ENCODE measurements at places on chromosomes 7 and 10.

DNA sequence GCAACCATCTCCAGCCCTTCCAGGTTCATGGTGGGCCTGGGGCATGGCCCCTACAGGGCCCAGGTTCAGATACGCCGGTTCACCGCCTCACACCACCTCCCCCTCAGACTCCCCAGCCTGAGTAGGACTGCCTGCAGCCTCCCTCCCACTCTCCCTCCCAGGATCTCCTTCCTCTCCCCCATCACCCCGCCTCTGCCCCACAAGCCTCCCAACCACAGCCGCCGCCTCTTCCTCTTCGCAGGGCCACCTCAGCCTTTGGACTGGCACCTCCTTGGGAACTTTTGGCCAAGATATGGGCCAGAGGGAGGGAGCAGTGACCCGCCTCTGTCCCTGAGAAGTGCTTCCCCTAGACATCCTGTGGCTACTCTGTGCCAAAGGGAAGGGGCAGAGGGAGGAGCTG lies 9.3 kb downstream of the KCNIP2 start:
- peak; percentile 35 for DNase-seq

- DNase-seq: no peak
These were observed 12.9 kb upstream of the ZNF736 start for GRCh38 chr7:64300641-64301405.

DNA sequence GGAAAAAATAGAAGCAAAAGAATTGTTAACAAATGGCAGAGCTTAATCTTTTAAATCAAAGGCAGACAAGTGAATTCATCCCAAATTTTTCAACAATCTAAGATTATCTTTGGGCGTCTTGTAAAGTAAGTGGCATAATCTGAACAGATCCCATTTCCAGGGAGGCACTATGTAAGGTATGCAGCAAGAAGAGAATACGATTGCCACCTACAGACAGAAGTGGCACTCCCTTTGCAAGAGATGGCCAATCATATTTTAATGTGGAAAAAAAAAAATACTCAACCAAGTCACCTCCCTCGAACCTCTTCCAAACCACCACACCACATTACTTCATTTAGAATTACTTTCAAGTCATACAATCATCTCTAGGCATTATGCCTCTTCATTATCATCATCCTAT lies 4.0 kb downstream of the GFRA1 start:
- no peak for DNase-seq

GRCh38 chr10:77637532-77638320 lies at the start of gene KCNMA1:
KCNMA1 (minus strand) TSS chr10:77637808.
- DNase-seq: no peak

DNA sequence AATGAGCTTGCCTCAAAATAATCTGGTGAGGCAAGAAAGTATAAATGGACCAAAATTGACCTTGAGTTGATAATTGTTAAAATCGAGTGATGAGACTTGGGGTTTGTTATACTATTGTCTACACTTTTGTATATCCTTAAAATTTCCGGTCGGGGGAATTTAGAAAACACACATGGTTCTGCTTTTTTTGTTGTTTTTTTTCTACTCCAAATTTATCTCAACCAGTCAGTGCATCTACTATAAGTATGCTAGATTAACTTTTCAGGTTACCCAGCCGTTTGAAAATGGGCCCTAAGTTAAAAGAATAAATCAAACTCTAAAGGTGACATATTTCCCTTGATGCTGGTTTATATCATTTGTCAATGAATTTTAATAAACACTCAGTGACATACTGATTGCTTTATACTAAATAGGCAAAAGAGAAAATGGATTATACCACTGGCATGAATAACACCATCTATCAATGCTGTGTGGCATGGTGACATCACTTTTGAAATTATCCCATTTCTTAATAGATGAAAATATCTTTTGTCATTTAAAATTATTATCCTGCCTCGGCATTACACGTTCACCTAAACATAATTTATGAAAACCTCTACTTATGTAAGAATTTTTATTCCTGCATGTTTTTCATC lies 40.3 kb upstream of the ST8SIA6 start:
- DNase-seq: no peak

- no peak for DNase-seq
These were observed 193.0 kb downstream of the PCDH15 start for GRCh38 chr10:54607983-54608382.

GRCh38 chr10:43125274-43125845 lies 12.9 kb upstream of the CSGALNACT2 start:
- no peak for DNase-seq

DNA sequence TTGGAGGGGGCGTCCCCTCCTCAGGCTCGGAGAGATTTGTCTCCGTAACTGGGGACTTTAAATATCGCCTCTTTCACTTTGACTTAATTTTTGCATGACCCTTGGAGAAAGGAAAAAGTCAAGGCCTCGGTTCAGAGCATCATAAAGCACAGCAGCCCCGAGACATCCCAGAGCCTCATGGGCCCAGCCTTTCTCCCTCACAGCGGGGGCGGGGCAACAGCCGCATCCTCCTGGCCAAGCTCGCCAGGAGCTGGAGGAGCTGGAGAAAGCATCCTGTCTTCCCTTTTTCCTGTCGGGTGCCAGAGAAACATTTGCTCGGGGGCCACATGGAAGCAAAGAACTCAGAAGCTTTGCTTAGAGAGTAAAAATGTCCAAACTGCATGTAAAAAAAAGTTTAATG lies 43.6 kb upstream of the DPYSL4 start:
- DNase-seq: no peak

DNA sequence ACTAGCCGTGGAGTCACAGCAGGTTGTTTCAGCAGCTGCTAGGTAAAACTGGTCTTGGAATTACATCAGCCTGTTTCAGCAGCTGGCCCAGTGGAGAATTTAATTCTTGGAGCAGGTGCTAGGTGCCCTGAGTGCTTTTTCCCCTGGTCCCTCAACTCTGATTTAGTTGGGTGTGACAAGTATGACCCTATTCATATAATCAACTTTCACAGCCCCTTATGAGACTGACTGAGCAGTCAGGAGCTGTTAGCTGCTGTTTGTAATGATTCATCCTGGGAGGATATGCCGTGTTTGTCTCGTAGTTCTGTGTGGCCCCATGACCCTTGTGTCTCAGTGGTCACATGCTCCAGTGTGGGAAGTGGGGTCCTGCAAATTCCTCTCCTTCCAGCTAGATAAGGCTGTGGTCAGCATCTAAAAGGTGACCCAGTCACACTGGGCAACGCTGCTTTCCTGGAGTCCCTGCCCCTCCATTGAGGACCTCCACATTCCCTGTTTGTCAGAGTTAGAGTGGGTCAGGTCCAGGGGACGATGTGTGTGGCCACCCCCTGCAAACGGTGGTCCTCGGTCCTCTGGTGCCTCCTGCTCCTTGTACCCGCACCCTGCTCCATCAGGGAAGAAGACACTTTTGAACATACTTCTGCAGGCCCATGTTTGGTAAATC lies 28.3 kb downstream of the TBATA start:
- DNase-seq: no peak

DNA sequence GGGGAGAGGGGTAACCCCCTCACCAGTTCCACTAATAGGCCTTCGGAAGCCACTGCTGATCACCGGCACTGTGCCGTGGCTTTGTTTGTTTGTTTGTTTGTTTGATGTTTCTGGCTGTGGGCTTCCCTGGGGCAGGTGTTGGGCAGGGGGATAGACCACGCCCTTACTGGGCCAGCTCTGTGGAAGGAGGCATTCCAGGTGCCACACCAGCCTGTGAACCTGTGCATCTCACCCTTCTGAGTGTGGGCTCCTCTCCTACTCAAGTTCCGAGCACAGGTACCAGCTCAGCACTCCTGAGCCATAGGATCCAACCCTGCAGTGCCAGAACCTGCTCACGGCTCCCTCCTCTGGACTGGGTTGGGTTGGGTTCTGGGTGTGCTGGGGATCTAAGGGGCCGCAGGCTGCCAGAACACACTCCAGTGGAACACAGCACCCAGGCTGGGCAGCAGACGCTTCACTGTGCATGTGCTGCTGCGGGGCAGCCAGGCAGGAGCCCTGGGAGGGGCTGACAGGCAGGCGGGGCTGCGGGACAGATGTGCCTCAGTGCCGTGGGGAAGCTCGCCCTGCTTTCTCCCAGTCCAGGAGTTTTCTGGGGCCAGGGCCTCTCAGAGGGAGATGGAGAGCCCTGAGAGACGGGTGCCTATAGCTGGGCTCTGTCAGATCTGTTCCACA lies 1053.9 kb downstream of the CNTNAP2 start:
- no peak for DNase-seq

GRCh38 chr7:157499835-157500153 lies 163.0 kb downstream of the DNAJB6 start:
- no peak for DNase-seq

Measured in CD4-positive, alpha-beta T cell treated with Interleukin-1 beta for 1 hour (primary cell).